ENCODE measurements at places on chromosomes 5 and 9.

GRCh38 chr5:11148810-11149539 lies 387.9 kb upstream of the DAP start:
- DNase-seq: no peak

- no peak for DNase-seq
Observed at GRCh38 chr9:2655411-2655901, 33.9 kb downstream of the VLDLR start.

GRCh38 chr5:118314931-118315330 lies 673.4 kb downstream of the DTWD2 start:
- DNase-seq: no peak

DNA sequence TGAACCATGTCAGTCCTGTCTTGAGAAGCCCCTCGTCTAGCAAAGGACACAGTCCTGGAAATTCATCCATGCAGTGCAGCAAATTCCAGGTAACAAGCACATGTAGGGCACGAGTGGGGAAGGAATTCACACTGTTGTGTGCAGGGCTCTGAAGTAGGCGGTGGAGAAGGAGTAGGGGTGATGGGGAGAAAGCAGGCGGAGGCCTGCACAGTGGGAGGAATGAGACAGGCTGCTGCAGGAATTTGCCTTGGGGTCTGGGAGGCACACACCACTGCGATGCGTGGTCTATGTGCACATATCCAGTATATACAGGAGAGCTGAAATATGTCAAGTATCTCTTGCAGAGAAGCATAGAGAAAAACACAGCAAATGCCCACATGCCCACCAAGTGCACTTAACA lies 249.2 kb upstream of the IRX2 start:
- no peak for DNase-seq

GRCh38 chr5:144378681-144379080 lies 208.0 kb downstream of the KCTD16 start:
- DNase-seq: no peak

Data from ELF-1 (cell line).